ENCODE measurements at places on chromosomes 1 and 21.

GRCh38 chr1:201119206-201120197 lies 7.3 kb upstream of the CACNA1S start:
- peak; percentile 54 for DNase-seq

GRCh38 chr1:202348005-202348508 lies 442 bp upstream of the PPP1R12B start:
- no peak for DNase-seq

GRCh38 chr1:223556414-223557129 lies 108.9 kb downstream of the CAPN8 start:
- DNase-seq, result no peak

DNA sequence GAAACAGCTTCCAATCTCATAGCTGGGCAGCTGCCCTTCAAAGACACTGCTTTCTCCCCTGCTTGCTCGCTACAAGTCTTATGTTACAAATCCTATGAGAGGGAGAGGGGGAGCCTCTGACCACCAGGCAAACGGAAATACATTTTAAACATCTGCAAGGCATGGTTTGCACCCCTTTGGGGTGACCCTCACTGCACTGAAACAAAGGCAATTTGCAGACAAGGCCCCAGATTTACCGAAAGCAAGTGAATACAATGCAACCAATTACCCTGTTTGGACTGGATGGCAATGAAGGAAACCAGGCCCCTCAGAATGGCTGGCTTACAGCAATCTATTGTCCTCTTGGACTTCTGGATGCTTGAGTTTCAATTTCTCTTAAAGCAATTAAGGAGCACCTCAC lies 11.8 kb upstream of the ATP13A2 start:
- DNase-seq, result no peak

GRCh38 chr1:153150846-153151245 lies at the start of gene SPRR2G:
TSS of gene SPRR2G (minus strand) at chr1:153150890. CDS start at chr1:153150110, 780 bp downstream.
- DNase-seq, result no peak

DNA sequence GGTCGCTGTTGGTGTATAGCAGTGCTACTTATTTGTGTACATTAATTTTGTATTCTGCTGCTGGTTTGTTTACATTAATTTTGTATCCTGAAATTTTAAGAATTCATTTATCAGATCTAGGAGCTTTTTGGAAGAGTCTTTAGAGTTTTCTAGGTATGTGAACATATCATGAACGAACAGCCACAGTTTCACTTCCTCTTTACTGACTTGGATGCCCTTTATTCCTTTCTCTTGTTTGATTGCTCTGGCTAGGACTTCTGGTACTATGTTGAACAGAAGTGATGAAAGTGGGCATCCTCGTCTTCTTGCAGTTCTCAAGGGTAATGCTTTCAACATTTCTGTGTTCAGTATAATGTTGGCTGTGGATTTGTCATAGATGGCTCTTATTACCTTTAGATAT lies 1757.9 kb downstream of the BRINP3 start:
- no peak for DNase-seq

DNA sequence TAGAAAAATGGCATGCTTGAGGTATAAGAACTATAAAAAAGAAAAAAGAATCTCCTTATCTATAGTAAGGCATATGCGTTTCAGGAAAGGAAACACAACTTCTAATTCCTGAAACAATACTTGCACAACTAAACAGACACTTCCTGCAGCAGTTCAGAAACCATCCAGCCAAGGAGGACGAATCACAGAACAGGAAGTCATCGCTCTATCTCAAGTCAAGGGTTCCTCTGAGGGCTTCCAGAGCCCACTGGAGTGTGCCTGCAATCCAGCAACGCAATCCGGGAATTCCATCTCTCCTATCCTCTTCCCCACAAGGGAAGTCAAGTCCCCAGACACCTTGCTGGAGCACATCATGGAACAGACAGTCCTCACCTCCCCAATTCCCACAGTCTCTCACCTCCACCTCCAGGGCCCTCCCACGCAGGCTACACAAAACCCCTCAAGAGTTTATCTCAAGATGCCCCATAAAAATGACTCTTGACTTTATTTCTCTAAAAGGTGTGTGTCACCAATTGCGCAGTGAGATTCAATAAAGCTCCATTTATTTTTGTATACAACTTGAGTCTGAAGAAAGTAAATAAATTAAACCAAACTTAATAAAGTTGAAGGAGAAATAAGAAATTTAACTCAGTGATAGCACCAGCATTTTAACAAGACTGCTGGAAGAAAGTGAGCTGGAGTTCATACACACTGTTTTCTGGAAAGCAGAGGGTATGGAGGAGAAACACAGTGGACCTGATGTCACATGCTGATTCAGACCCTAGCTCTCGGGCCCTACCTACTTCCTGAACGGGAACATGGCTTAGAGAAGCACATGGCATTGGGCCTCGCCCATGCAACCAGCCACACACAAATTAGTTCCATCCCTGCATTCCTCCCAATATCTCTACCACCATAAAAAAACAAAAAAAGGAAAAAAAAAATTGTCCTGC lies 39.9 kb downstream of the SIPA1L2 start:
- DNase-seq, result no peak

DNA sequence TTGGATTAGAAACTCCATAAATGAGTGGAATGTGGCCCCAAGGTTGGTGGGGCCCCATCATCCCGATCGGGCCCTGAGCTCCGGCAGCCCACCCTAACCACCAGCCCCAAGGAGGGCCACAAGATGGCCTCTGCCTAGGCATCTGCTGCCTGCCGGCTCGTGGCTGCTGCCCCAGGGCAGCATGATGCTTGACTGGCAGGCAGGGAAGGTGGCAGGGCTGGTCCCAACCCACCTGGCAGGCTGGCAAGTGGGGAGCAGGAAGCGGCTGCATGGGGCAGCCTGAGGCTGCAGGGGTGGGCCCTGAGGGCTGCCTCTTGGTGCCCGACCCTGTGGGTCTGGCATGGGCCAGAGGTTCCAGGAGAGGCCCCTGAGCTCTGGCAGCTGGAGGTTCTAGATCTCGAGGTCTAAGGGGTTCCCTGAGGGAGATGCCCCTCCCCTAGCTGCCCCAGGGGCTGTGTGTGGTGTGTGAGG lies 760 bp upstream of the GJC2 start:
- DNase-seq, result no peak

DNA sequence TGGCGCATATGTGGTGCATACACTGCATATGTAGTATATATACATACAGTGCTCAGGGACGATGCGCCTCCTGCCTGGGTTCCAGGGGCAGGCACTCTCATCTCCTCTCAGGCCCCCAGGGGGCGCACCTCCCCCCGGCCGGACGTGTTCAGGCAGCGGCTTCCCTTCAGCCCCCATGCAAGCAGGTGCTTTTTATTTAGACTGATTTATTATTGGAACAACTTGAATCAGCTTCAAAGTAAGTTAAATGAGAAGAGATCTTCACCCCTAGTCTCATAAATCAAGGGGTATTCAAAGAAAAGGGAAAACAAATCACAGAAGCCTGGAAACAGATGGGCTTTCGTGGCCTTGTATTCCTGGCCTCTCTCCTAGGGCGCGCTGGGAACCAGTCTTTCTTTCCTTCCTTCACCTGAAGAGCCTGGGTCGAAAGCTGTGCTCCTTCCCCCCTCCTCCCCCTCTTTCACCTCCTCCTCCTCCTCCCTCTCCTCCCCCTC lies 64.6 kb downstream of the UBIAD1 start:
- DNase-seq, result peak; percentile 58

- DNase-seq, result no peak
Measured at GRCh38 chr1:117695796-117696490, 90.1 kb downstream of the TENT5C start.

DNA sequence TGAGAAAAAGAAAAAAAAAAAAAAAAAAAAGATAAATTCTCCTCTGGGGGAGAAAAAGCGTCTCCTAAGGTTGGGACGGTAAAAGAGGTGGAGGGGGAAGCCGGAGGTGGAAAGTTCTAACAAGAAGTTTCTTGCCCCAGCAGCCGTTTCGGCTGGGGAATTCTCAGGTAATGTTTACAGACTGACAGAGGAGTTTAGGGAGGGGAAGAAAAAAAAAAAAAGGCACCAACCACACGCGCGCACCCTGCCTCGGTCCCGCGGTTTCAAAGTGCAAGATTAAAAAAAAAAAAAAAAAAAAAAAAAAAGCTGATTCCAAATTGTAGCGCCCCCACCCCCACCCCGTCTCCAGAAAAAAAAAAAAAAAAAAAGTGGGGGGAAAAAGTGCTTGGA lies 504 bp downstream of the DHRS3 start:
- DNase-seq, result peak; percentile 40

GRCh38 chr1:32972814-32973428 lies 8.3 kb upstream of the RNF19B start:
- no peak for DNase-seq

GRCh38 chr1:158272681-158273080 lies 17.0 kb upstream of the CD1C start:
- no peak for DNase-seq

GRCh38 chr1:26321315-26322041 lies 3.7 kb downstream of the CD52 start:
- DNase-seq, result peak; percentile 98

GRCh38 chr1:159430985-159431384 lies 1.0 kb upstream of the OR10J4 start:
- DNase-seq, result no peak
